ENCODE measurements at places on chromosomes 7 and 10.

GRCh38 chr7:135970682-135971365 is 6.3 kb downstream of the MTPN start:
- no peak for DNase-seq

GRCh38 chr10:108785011-108785410 is 1138.3 kb downstream of the XPNPEP1 start:
- DNase-seq = no peak

DNA sequence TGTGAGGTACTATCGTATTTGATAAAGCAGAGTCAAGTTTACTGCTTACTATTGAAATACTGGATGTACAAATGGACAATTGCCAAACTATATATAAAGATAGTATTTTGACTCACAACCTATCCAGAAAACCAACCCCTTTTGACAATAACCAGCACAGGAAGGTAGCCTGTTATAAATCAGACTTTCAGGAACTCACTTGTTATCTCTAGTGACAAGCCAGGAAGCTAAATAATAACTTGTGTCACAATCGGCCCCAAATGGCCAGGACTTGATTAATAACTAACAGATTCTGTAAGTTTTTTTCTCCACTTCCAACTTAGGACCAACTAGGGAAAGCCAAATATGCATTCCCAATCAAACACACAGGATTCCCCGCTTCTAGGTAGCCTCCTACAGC is 38.8 kb upstream of the SLC35G1 start:
- DNase-seq = no peak

DNA sequence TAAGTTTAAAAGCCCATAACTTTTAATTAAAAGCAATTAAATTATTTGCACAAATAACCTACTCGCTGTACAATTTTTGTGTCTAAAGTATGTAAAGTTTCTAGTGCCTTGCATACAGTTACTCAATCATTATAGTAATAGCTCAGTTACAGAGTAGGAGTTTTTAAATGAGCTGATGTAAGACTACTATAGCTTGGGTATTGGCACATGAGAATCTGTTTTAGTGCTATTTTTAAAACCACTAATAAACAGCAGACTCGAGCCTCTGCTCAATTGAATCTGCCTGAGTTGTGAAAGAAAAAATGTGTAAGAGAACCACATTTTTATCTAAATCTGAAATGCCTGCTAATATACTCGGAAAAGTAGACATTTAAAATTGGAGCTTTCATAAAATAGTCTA is 31.1 kb downstream of the CTNNA3 start:
- no peak for DNase-seq

- DNase-seq = peak; percentile 60
Measured at GRCh38 chr10:123392182-123392963, 238.2 kb downstream of the BUB3 start.

DNA sequence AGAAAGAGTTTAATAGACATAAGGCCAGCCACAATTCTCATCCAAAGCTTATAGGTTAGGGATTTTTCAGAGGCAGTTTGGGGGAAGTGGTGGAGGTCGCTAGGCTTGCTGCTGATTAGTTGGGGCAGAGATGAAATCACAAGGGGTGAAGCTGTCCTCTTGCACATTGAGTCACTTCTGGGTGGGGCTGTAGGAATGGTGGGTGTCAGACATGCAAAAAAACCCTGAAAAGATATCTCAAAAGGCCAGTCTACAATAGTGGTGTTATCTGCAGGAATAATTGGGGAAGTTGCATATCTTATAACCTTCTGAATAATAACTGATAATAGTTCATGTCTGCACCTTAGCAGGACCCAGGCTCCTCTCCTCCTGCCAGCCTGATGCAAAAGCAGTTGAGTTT is 2.1 kb downstream of the FAM24B start:
- DNase-seq = no peak

DNA sequence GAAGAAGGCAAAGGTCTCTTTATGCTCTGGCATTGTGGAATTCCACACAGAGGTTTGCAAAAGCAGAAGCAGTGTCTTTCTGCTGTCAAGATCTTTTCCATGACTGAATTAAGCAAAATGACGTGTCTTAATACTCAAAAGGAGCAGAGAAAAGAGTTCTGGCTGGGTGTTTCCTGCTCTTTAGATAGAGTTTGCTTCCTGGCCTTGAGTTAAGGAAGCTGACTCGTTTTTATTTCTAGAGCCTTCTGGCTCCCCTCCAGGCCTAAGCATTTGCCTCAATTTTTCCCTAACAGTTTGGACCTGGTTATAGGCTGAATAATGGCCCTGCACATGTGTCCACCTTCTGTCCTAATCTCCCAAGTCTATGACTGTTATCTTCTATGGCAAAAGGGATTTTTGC is 21.6 kb downstream of the TAS2R41 start:
- no peak for DNase-seq

- no peak for DNase-seq
Measured at GRCh38 chr7:84362360-84362759, 167.8 kb upstream of the SEMA3A start.

GRCh38 chr7:22108151-22108845 is 162.6 kb upstream of the CDCA7L start:
- no peak for DNase-seq

DNA sequence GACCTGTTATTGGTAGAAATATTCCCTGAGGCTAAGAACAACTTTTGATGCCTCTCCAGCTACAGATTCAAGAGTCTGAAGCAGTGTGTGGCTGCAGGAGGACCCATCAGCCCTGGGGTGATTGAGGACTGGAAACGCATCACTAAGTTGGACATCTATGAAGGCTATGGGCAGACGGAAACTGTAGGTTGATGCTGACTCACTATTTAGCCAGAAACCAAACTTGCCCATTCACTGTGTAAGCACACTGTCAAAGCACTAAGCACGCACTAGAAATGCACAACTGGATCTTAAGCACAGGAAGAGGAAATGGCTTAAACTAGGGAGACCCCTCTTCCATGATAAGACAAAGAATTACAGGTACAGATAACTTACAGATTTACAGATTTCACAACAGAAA is 20.8 kb downstream of the ACSM6 start:
- DNase-seq = no peak

DNA sequence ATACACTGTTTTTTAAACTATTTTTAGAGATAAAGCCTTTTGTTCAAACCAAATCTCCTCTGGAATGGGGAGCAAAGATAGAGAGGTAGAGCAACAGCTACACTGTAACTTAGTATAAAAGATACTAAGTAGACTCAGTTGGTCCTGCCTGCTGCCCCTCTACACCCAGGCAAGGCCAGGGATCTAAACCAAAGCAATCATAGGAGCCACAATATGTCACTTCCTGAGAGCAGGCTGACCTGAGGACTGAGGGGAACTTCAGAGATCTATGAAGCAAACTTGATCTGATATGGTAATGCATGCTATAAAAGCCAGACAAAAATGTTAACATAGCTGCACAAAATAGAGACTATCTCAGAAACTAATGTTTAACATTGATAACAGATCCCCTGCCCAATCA is 7.0 kb upstream of the TRDMT1 start:
- no peak for DNase-seq

GRCh38 chr7:157476201-157476600 is 139.4 kb downstream of the DNAJB6 start:
- no peak for DNase-seq

DNA sequence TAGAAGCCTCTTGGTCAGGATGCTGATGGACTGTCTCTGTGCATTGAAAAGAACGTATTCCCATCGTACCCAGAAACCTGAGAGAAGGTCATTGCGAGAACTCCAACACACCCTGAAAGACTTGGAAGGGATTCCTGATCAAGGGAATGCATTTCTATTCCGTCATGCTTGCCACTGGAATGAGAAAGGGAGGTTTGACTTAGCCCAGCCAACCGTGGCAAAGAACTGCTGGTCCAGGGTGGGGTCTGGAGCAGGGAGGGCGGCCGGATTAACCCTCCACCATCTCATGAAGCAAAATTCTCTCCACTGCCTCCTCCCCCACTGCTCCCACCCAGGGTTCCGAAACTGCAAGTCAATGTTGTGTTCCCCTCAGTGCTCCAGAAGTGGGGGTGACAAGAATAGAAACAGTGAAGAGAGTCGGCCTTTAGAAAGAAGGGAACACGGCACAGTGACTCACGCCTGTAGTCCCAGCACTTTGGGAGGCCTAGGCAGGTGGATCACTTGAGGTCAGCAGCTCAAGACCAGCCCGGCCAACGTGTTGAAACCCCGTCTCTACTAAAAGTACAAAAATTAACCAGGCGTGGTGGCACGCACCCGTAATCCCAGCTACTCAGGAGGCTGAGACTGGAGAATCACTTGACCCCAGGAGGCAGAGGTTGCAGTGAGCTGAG is 137.5 kb upstream of the MGMT start:
- DNase-seq = no peak

- DNase-seq = no peak
Measured at GRCh38 chr7:42233171-42233570, 3.8 kb downstream of the GLI3 start.

DNA sequence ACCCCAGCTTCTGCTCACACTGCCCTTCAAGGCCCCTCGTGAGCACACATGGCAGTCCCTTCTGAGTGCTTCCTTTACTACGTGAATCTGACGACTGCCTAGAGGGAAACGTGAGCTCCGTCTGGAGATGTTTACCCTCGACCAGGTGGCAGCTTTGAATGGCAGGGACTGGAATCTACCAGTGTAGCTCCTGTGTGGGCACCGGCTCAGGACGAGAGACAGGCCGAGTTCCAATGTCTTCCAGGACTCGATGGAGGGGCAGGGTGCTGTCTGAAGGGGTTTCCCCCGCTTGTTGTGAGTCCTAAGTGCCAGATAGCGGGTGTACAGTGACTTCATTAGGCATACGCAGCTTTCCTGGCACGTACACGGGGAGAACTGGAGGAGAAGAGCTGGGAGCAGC is 229.9 kb downstream of the ADARB2 start:
- DNase-seq = no peak

GRCh38 chr7:140726281-140726680 is 29.8 kb downstream of the NDUFB2 start:
- no peak for DNase-seq

- no peak for DNase-seq
Measured at GRCh38 chr10:637771-638195, 51.7 kb downstream of the DIP2C start.

DNA sequence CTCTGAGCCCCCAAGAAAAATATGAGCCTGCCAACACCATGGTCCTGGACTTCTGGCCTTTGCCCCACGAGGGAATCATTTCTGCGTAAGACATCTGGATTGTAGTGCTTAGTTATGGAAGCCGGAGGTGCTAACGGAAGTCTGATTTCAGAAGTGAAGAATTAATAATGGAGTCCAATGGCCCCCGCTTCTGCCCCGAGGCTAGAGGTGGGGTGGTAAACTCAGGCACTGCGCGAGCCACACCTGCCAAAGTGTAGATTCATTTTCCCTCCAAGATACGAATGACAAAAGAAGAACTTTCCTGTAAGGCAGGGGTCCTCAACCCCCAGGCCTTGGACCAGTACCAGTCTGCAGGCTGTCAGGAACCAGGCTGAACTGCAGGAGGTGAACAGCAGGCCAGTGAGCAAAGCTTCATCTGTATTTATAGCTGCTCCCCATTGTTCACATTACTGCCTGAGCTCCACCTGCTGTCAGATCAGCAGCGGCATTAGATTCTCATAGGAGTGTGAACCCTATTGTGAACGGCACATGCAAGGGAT is 22.3 kb downstream of the CNPY1 start:
- DNase-seq = no peak

GRCh38 chr7:1931256-1931950 is 261.3 kb downstream of the ELFN1 start:
- DNase-seq = no peak

GRCh38 chr10:126215746-126216631 is 172.3 kb downstream of the ADAM12 start:
- DNase-seq = no peak

DNA sequence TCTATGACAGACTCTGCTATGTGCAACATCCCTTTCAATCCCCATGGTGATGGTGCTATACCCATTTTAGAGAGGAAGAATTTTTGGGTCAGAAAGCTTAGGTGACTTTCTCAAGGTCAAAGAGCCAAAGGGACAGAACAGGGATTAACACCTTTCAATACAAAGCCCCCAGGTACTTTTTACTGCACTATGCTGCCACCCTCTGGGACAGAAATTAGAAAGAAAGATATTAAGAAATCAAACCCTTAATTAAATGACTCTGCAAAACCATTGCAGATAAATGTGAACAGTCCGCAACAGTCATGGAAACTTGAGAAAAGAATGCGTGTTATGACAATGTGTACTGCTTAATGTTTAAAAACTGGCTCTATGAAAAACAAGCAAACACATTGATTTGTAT is 673.7 kb downstream of the MAGI2 start:
- no peak for DNase-seq

Measured in GM19239 (cell line).